ENCODE measurements at places on chromosomes 2 and 18. TPM values are rescaled to one million over a fixed set of nuclear protein-coding genes. Genes with fewer than 3 reads are reported as not detected.

DNA sequence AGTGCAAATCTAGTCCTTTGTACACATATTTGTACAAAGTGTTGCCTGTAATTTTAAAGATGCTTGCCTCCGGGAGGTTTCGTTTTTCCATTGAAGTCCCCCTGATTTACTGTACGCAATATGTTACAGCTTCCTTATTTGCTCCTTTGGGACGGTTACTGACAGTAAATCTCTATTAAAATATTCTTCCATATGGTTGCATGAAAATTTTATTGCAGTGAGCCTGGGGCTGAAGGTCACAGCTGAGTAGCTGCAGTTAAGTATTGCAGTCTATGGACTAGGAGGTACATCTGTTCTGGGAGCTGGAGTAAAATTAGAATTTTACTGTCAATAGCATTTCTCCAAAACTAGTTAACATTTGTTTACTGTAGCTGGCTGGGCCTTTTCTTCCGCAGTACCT lies 119.2 kb downstream of the ETAA1 start:
- no peak for ATAC-seq

DNA sequence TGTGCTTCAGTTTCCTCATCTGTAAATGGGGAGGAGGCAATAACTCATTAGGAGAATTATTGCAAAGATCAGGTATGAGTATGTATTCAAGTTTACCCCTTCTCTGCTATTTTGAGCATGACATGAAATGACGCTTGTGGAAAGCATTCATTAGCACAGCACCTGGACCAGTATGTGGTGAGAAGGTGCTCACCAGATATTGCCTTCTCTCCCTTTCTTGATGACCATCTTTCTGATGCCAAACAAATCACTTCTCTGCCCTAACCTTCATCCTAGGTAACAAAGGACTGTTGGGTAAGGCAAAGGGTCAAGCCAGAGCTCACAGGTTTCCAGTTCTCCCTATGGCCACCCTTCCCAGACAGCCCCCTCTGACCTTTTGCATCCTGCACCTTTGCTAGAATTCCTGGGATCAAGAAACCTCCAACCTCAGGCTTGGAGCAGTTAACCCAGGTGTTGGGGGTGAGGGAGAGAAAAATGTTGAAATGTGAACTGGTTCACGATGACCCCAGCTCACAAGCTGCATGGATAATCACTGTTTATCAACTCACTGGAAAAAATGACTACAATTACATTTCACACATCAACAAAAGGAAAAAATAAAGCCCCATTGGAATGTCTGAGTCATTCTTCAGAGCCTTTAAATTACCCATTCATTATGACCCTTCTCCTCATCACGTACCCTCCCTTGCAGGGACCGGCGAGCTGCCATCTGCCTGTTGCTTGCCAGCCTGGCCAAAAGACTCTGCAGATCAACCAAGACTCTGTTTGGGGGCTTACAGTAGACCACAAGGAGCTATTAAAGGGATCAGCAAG lies 41.6 kb downstream of the LBH start:
- no peak for ATAC-seq

DNA sequence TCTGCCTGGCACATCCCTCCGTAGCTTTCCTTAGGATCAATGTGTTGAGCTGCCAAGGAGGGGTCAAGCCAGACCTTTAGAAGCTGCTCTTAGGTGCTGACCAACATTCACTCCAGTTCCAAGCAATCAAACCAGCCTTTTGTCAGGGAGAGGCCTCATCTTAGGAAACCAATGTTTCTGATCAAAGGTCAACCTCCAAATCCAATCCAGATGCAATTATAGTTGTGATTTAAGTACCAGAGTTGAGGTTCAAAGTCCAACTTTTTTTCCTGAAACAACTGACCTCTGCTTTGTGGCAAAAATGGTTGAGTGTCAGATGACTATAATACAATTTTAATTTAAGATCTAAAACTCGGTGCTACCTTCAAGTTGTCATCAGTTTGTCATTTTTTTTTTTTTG lies 303.4 kb downstream of the ALK start:
- ATAC-seq, result no peak

DNA sequence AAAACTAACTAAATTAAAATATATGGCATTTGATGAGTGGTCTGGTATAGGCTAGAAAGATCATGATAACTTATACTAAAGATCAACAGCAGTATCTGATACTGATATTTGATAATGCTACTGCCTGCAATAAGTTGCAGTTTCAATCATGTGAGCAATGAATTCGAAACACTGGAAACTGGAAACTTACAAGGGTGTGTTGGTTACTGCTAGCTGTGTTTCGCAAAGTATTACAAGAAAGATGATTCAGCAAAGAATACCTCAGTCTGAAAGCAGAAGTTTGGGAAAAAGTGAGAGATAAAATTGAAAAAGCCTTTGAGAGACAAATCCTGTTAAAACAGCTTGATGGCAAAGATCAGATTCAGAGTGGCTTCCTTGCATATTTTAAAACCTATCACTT lies 294.5 kb downstream of the CCDC178 start:
- ATAC-seq, result no peak

DNA sequence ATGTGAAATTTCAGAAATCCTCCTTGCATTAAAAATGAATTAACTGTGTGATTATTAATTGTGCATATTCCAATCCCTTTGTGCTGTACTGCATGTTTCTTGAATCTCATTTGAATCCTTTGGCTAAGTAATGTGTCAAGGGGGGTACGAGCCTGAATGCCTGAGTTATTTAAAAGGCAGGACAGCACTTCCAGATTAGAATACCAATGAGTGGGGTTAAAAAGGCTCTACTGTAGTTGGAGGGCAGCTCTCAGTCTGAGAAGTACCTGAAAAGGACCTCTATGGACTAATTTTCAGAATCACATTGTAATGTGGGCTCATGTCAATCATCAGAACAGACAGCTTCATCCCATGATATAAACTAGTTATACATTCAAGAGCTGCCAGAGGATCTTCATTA lies 423.0 kb downstream of the GRB14 start:
- ATAC-seq, result no peak

DNA sequence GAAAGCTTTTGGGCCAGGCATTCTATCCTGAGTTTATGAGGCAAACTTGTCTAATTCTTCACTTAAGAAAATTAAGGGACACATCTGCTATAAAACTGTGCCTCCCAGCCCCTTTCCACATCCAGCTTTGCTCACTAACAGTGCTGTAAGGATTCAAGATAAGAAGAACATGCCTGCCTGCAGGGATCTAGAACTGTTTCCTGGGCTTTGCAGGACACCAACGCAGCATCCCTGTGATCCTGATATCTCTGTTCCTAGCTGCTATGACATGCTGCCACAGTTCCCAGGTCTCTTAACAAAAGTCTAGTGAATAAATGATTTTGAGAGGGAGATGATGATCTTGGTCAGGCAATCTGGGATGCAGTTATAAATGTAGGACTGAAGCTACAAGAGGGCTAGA lies 12.4 kb downstream of the B4GALT6 start:
- no peak for ATAC-seq

DNA sequence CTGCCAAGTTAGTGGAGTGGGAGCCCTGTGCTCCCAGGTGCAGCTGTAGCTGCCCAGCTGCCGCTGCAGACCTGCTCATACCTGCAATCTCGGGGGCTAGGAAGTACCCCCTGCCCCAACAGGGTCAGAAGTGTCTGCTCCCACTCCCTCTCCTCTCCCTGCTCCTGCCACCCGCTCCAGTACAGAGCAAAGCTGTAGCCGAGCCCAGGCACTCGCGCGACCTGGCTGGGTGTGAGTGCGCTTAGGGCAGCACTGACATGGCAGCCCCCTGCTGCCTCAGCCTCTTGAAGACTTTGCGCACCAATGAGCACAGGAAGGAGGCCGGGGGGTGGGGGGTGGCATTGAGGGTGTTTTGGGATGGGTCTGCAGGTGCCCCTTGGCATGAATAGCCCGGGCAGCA lies 1951.4 kb downstream of the SUCLG1 start:
- peak; percentile 22 for ATAC-seq

DNA sequence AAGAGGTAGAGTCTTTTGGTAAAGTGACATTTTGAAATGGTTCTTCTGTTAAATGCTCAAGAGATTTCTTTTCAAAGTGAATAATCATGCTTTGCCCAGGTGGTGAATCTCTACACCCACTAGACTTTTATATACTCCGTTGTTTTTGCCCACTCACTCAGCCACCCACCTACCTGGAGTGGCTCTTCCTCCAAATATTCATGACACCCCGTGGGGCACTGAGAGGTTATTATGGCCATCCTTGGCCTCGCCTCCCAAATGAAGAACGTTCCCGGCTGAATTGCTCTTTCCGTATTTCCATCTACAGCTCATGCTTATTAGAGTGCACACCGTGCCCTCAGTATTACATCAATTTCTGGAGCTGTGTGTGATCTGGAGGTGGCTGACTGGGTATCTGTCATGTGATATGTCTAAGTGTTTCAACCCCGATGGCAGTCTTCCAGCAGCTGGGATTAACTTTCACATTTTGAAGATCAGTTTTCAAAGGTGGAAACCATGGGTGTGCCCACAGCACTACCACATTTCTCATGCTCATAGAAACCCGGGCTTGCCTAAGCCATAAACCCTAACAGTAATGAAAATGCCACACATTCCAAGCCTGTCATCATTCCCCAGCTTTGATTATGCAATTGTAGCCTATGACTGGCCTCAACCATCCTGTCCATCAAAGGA lies 406.6 kb upstream of the MMADHC start:
- ATAC-seq, result no peak

DNA sequence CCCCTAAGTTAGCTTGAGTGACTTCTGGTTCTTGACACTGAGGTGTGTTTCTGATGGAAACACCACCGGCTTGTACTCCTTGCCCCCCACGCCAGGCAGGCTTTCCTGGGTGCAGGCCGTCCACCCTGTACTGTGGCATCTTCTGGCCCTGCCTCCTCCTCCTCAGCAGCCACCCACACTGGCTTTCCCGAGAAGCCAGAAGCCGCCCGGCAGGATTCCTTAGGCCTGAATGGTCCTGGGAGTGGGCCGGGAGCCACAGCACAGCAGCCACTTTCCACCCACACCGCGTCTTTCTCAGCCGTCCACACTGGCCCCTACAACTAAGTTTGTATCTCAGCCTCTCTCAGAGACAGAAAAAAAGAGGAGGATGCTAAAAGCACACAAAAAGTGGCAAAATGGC lies 2.1 kb upstream of the HSBP1L1 start:
- no peak for ATAC-seq

- ATAC-seq, result no peak
Measured at GRCh38 chr2:52141076-52141475, 1109.1 kb upstream of the NRXN1 start.

DNA sequence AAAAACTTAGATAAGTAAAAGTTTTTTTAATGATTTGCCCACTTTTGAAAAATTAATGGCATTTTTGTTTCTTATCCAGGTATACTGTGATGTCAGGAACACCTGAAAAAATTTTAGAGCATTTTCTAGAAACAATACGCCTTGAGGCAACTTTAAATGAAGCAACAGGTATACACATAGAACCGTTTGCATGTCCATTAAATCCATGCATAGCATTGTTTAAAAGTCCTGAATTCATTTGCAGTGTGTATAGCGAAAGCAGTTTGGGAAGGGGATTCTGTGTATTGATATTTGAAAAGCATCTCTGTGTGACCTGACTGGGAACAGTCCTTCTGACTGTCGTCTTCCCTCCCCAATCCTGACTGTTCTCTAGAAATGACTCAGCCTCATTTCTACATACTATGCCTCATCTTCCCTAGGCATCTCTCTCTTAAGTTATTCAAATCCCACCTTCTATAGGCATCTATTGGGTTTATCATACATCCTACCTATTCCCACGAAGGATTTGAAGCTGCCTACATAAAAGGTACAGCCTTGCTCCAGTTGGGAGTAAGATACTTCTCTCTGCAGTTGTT lies 79.2 kb upstream of the MAP3K20 start:
- ATAC-seq, result no peak

Gene LRATD1
- total RNA-seq, result 1.9 TPM

Gene PTPN18
- total RNA-seq, result 43.4 TPM

Gene UGT1A3
- not detected for total RNA-seq

Gene PAIP2B
- total RNA-seq, result 15.1 TPM

Gene SIX3
- not detected for total RNA-seq

Gene CASP10
- total RNA-seq, result 2.6 TPM

Gene CDH20
- total RNA-seq, result not detected

Gene PLB1
- 14.5 TPM for total RNA-seq

Data from gastroesophageal sphincter (tissue), 4 donors.